ENCODE measurements at places on chromosomes 7 and 10. TPM values are rescaled to one million over a fixed set of nuclear protein-coding genes. Genes with fewer than 3 reads are reported as not detected.

The TMEM270 gene
- not detected for total RNA-seq

The TMEM139 gene
- total RNA-seq: 1.6 TPM

The PODXL gene
- total RNA-seq: 1.3 TPM

The NUTM2D gene
- total RNA-seq: 2.6 TPM

The SLC26A3 gene
- not detected for total RNA-seq

The SORCS1 gene
- not detected for total RNA-seq

The C7orf57 gene
- total RNA-seq: 0.28 TPM

The ITIH5 gene
- total RNA-seq: not detected

The SMKR1 gene
- 4.0 TPM for total RNA-seq

The STN1 gene
- total RNA-seq: 50.6 TPM

The KCNH2 gene
- 0.73 TPM for total RNA-seq
